GM23338 (cell line): ENCODE measurements at places on chromosomes 4 and X. TPM values are rescaled to one million over a fixed set of nuclear protein-coding genes. Genes with fewer than 3 reads are reported as not detected.

DNA sequence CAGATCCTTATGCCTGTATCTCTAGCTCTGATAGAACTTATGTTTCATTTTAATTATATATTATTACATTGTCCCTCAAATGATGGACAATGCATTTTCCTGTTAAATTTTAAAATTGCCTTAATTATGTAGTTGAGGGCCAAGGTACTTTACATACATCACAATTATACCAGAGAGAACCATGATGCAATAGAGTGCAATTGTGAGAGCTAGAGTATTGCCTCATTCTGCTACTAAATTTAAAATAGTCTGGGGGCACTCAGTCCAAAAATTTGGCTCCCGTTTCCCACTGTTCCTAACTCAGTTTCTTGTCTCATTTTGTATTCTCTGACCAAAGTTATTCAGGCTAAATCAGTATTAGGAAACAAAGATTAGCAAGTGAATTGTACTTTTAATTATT is 378.5 kb upstream of the ZFP42 start:
- no peaks in the 10 kb centered on the region for H3K36me3 ChIP-seq
- H3K4me1 ChIP-seq: peaks cover 7% of the 10 kb centered on the region
- no peak for DNase-seq
- H3K27ac ChIP-seq: no peak overlapping the region
- no peaks in the 10 kb centered on the region for H3K27me3 ChIP-seq

GRCh38 chrX:155967653-155968325 is 29.7 kb upstream of the IL9R start:
- H3K27me3 ChIP-seq: no peaks in the 10 kb centered on the region
- H3K36me3 ChIP-seq: no peaks in the 10 kb centered on the region; the same call in 1 of the 2 replicates
- H3K4me3 ChIP-seq: no peak overlapping the region
- H3K27ac ChIP-seq: no peak overlapping the region
- no peak for DNase-seq

DNA sequence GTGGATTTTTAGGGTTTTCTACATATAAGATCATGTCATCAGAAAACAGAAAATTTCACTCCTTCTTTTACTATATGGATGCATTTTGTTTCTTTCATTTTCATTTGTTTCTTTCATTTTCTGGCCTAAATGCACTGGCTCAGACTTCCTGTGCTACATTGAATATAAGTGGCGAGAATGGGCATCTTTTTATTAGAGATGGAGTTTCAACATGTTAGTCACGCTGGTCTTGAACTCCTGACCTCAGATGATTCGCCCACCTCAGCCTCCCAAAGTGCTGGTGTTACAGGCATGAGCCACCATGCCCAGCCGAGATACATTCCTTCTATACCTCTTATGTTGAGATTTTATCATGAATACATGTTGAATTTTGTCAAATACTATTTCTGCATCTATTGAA is 61.8 kb downstream of the BRWD3 start:
- no peak for DNase-seq
- no peak overlapping the region for H3K4me3 ChIP-seq
- H3K36me3 ChIP-seq: 0 out of 2 replicates have a peak, but pooled peaks cover 4% of the 10 kb centered on the region
- no peaks in the 10 kb centered on the region for H3K4me1 ChIP-seq
- H3K27ac ChIP-seq: no peak overlapping the region
- no peaks in the 10 kb centered on the region for H3K27me3 ChIP-seq

DNA sequence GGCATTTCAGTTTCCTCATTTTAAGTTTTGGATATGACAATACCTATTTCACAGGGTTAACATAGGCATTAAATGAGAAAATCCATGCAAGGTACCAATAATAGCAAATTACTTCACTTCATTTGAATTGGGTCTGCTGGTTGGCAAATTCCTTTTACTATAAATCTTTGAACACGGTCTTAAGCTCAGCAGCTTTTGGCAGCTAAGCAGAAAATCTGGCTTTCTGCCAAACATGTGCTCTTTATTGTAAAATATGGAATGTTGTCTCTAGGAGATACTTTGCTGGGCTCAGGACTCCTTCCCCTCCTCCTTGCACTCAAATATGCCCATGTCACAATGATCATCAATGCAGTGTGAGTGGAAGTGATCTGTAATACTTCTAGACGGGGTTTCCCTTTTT is 16.8 kb upstream of the DMP1 start:
- H3K4me3 ChIP-seq: no peak overlapping the region
- no peaks in the 10 kb centered on the region for H3K4me1 ChIP-seq
- no peaks in the 10 kb centered on the region for H3K27me3 ChIP-seq

DNA sequence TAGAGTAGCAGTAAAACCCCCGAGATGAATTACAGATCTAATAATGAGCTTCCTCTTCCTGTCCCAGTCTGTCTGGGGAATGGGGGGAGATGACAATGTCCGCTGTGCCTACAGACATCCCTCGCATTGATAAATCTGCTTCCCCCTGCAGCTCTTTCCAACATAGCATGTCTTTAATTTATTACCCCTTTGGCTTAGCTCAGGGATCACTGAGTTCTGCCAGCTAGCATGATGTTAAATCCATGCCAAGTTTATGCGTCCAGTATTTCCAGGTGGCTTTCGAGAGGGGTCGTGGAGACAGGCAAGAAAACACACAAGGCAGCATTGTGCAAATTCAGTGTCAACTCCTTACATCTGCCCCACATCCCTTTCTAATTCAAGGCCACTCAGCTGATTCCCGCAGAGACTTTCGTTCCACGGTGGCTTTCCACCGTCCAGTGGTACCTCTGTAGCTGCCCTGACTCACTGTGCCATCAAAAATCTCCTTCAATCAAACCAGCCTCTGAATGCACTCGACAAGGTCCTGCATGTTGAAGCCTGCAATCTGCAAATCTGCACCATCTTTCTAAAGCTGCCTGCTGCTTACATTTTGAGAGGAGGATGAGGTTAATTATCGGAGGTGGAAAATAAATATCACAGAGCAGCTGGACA is 75.1 kb downstream of the MXRA5 start:
- H3K27me3 ChIP-seq: no peaks in the 10 kb centered on the region
- no peak overlapping the region for H3K27ac ChIP-seq
- H3K4me1 ChIP-seq: no peaks in the 10 kb centered on the region
- H3K36me3 ChIP-seq: no peaks in the 10 kb centered on the region
- DNase-seq: no peak

DNA sequence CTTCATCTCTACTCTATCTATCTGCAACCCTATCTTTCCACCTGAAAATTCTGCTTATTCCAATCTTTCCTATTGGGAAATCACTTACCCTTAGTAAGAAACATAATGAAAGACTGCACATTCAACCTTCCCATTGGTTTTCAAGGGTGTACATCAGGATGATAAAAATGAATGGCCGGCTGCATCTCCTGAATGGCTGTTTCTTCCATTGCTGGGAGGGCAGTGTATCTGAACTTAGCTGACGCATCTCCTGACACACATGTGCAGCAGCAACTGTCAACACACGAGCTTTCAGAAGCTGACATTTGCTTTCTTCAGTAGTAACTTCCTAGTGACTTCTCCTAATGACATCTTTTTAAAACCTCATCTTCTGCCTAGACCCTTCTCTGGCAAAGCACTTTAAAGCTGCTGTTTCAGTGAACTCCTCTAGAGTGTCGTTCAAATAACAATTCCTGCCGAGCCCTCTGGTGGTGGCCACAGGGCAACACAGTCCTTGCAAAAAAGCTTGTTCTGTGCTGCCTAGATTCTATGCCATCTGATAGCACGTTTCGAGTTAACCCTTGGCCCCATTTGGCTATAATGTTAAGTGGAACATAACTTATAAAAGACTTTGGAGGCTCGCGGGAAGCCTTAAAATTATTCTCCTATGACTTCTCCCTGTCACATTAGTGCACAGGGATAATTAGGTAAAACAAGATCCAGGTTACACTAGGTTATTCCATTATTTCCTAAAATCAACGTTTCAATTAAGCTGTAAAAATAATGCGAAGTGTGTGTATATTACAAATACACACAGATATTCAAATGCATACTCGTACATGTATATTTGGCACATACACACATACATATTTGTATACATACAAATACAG is 2340.7 kb downstream of the PCDH7 start:
- H3K36me3 ChIP-seq: no peaks in the 10 kb centered on the region
- no peaks in the 10 kb centered on the region for H3K27me3 ChIP-seq
- peak; percentile 91 for DNase-seq
- no peak overlapping the region for H3K4me3 ChIP-seq

GRCh38 chrX:118211891-118212816 is 95.5 kb upstream of the KLHL13 start:
- no peak for DNase-seq
- no peaks in the 10 kb centered on the region for H3K36me3 ChIP-seq
- no peaks in the 10 kb centered on the region for H3K4me1 ChIP-seq
- H3K27me3 ChIP-seq: no peaks in the 10 kb centered on the region

DNA sequence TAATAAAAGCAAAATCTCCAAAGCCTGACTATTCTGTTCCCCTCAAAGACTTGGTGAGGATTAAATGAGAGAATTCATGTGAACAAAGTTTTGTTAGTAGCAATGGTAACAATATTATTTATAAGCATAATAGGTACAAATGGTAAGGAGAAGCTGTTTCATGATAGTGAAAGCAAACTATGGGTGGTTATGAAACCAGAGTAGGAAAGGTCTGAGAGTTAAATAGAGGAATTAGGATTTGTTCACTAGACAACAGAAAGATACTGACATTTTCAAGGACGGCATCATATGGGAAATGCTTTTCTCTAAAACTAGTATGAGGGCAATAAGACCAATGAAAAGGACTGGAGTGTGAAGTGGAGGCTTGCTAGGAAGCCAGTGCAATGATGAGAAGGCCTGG is 128.6 kb upstream of the FTHL17 start:
- no peaks in the 10 kb centered on the region for H3K27me3 ChIP-seq
- no peak overlapping the region for H3K4me3 ChIP-seq
- peaks cover 14% of the 10 kb centered on the region for H3K4me1 ChIP-seq
- H3K36me3 ChIP-seq: no peaks in the 10 kb centered on the region
- H3K27ac ChIP-seq: peak overlapping the region; percentile 69; the same call in 1 of the 2 replicates
- no peak for DNase-seq

DNA sequence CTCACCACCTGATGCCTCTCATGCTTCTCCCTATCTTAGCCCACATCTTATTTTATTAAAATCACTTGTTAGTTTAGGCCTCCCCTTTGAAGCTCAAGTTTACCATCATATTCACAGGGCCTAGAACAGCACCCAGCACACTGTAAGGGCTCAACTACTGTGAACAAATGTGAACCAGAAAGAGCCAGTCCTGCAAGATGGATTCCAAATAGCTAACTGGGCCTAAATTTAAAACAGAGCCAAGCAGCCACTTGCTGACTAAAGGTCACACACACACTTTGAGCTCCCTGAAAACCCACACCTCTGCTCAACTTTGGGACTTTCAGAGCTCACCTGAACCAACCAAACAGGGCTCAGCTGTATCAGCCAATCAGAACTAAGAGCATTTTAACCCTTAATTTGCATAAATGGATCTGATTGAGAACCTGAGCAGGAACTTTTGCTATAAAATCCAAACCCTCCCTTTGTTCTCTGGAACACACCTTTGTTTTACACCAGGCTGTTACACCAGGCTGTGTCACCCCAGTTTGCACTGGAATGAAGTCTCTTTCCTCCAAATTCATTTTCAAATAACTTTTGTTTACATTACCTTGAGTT is 62.1 kb upstream of the EXOC1L start:
- H3K36me3 ChIP-seq: no peaks in the 10 kb centered on the region
- H3K27me3 ChIP-seq: no peaks in the 10 kb centered on the region
- no peak overlapping the region for H3K4me3 ChIP-seq
- H3K27ac ChIP-seq: no peak overlapping the region
- peak; percentile 41 for DNase-seq

GRCh38 chrX:24168807-24169206 is 19.3 kb downstream of the ZFX start:
- no peaks in the 10 kb centered on the region for H3K27me3 ChIP-seq
- no peak for DNase-seq
- H3K27ac ChIP-seq: peak overlapping the region; percentile 85

DNA sequence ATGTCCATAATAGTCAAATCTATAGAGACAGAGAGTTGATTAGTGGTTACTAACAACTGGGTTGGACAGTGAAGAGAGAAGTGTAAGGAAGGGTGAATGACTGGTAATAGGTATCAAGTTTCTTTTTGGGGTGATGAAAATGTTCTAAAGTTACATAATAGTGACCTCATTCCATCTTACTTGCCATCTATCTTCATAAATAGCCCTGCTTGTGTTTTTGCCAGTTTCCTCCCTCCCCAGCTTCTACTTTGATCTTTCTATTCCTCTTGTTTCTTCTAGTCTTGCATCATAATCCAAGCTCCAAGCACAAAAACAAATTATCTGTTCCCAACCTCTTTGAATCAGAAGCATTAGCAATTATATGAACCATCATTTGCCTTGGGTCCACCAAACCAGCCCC is 40.2 kb upstream of the TET2 start:
- H3K36me3 ChIP-seq: no peaks in the 10 kb centered on the region
- no peak overlapping the region for H3K27ac ChIP-seq
- no peaks in the 10 kb centered on the region for H3K4me1 ChIP-seq
- no peak for DNase-seq

- peak; percentile 53 for DNase-seq
- H3K27me3 ChIP-seq: no peaks in the 10 kb centered on the region
- no peak overlapping the region for H3K4me3 ChIP-seq
- no peaks in the 10 kb centered on the region for H3K4me1 ChIP-seq
These were observed 44.0 kb upstream of the SCD5 start for GRCh38 chr4:82842593-82842992.

GRCh38 chr4:176274441-176274840 is 5.4 kb upstream of the ASB5 start:
- DNase-seq: no peak
- no peaks in the 10 kb centered on the region for H3K36me3 ChIP-seq
- H3K27ac ChIP-seq: no peak overlapping the region
- no peak overlapping the region for H3K4me3 ChIP-seq

- no peak overlapping the region for H3K4me3 ChIP-seq
- H3K27ac ChIP-seq: no peak overlapping the region
- no peaks in the 10 kb centered on the region for H3K4me1 ChIP-seq
- no peak for DNase-seq
These were observed 17.5 kb downstream of the PLP1 start for GRCh38 chrX:103794119-103794518.

GRCh38 chr4:121706595-121707021 is 9.8 kb upstream of the ANXA5 start:
- H3K27me3 ChIP-seq: no peaks in the 10 kb centered on the region
- DNase-seq: no peak
- H3K4me1 ChIP-seq: peaks cover 10% of the 10 kb centered on the region
- no peak overlapping the region for H3K4me3 ChIP-seq

Gene ADRA2C
- total RNA-seq: 16.3 and 16.6 TPM in 2 replicates

Gene APELA
- 153 and 213 TPM in 2 replicates for total RNA-seq

Gene HSFX1
- total RNA-seq: 0.56 TPM in 1 of 2 replicates, not detected in the other

Gene KANTR
- total RNA-seq: 15.3 and 15.5 TPM in 2 replicates
